ENCODE measurements at places on chromosomes 6 and 20.

DNA sequence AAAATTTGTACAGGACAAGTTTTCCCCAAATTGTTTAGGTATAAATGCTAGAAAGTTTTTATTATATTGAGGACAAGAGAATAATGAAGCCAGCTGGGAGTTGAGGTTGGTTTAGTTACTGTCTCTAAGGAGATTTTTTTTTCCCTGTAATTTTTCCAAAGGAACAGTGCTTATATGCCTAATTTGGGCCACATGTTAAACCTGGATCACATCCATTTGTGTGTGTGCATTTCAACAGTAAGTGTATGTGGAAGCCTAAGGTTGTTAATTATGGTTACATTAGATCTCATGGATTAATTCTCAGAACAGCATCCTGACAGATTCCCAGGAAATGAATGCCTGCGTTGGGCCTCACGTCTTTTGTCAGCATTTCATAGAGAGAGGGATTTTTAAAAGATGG is 4.5 kb downstream of the IGF2R start:
- no peak for DNase-seq

GRCh38 chr6:168037856-168038255 is 40.4 kb downstream of the KIF25 start:
- no peak for DNase-seq

DNA sequence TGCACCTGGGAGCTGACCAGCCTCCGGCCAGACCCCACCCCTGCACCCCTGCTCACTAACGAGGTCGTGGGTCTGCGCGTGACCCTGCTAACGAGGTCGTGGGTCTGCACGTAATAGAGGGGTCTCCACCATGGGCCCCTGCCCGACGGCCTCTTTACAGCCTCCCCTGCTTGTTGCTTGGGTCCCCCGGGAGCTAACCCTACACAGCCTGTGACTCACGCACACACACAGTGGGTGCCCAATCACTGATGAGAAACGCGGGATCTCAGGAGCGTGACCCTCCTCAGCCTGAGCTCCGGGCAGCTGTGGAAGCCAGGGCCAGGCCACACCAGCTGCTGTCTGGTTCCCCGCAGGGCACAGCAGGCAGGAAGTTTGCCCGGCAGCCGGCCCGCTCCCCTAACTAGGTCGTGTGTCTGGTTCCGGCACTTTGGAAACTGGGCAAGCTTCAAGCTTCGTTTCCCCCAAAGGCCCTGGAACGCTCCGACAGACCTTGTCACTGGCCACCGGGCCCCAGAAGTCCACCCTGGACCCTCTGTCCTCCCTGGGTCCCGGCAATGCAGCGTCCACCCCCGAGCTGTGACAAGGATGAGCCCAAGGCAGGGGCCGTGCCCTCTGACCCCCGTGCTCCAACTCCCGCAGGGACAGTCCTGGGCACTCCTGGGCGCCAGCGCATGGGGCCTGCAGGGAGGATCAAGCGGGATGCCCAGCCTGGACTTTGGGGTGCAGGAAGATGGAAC is 767 bp downstream of the PTK6 start:
- DNase-seq, result no peak

GRCh38 chr6:122727244-122727643 is 52.3 kb upstream of the FABP7 start:
- no peak for DNase-seq

GRCh38 chr6:87341158-87341557 is 3.5 kb upstream of the C6orf163 start:
- DNase-seq, result no peak

DNA sequence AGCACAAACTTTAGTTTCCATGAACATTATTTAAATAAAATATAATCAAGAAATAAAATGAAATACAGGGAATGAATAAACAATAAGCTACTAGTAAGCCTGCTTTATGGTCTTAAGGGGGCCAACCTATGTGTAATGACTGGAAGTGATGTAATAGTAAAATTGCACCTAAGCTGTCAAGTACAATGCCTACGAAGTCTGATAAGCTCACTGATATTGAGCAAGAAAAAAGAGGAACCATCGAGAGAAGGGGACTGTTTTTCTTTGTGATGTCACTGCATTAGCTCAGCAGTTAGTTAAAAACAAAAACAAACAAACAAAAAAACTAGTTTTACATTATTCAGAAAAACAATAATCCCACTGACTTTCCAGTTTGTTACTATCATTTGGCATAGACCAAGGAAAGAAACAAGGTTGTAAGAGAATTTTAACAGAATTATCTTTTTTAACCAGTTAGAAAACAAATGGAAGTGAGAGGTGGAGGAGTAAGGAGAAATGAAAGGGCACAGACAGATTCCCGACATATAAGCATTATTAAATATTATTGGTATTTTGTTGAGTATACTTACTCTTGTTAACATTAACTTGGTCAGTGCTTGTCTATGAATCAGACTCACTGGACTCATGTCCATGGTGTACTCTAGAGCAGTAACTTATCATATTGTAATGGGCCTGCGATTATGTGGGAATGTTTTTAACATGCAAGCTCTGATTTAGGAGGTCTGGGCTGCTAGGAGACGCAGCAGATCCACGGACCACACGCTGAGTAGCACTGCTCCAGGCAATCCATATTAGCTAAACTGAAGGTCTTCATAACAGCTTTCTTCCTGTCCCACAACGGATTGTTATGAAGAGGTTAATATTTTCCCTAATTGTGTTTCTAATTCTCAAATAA is 99.6 kb upstream of the HMGCLL1 start:
- DNase-seq, result no peak

DNA sequence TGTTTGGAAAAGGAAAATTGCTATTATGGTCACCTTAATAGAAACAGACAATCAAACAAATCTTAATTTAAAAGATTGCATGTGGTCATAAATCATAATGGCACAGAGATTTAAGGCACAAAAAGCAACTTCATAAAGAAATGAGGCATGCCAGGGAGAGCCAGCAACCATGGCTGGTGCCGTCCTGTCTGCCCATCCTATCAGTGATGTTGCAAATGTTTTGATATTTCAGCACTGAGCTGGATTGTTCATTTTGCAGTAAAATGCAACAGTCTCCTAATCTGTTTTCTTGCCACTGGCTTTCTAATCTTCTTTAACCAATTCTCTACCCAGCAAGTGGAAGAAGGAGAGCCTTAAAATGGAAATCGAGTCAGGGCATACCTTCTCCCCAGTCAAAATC is 249.8 kb downstream of the SAMD5 start:
- no peak for DNase-seq

- DNase-seq, result peak; percentile 89
These were observed 165.4 kb upstream of the CITED2 start for GRCh38 chr6:139539852-139540251.

DNA sequence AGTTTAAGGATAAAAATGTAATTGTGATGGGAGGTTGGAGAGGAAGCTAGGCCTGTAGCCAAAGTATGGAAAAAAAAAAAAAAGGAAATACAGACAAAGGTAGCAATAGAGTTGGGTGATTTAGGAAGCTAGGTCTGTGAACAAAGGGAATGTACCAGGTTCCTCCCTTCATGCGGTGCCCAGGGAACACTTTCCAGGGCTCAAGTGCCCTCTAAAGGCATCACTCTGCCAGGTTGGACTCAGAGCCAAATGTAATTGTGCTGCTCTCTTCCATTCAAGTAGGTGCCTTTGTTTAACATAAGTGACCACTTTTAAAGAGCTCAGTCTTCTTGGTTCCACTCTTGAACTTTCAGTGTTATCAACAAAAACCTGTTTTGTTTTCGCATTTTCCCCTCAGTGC is 159.7 kb upstream of the AHI1 start:
- DNase-seq, result no peak

DNA sequence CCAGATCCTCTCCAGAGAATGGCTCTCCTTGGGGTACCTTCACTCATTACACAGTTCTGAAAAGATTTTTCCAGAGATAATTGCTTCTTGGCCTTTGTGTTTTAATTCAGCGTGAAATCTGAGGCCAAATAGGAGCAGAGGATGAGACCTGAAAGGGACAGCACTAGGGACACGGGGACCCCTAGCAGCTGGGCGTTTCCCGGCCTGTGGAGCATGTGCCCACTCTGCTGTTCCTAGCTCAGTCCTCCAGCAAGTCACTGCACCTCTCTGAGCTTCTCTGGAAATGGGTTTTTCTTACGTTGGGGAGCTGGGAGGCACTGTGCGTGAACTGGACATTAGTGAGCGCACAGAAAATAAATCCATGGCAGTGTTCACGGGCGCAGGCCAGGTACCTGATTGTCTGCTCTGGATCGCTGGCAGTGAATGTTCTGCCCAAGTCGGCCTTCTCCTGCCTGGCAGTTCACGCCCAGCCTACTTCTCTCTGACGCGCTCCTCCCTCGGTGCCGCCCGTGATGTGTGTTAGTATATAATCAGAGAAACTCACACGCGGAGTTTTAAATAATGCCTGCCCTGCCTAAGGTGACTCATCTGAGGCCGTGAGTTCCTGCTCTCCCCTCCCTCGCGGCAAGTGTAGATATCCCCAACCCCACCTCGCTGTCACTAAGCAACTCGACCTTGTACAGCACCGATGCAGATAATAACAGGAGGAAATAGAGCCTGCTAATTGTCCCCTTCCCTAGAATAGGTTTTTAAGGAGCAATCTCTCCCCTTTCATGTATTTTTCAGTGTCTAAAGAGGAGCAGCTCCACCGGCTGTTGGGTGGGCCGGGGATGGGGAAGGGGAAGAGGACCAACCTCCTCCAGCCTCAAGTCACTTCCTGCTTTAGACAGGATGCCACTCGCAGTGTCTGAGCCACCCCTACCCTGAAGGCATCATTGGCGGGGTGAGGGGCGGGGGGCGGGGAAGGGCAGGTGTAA is 2.7 kb upstream of the TUBB2A start:
- DNase-seq, result peak; percentile 55

GRCh38 chr6:16336911-16337294 is 98.5 kb downstream of the GMPR start:
- no peak for DNase-seq

DNA sequence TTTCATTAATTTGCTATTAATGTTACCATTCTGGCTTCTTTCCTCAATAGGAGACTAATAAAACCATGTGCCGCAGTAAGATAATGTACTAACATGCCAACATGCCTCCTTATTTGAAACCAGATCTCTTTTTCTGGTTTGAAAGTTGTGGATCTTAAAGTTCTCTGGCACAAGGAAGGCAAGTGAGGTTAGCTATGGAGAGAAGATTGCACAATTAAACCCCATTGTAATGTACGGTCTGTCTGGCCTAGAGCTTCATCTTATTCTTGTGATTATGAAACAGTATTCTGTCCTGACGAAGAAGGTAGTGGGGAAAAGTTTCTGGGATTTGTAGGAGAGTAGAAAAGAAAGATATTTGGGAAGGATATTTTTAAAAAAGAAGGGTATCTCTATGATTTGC is 68.4 kb downstream of the EYA4 start:
- DNase-seq, result no peak

DNA sequence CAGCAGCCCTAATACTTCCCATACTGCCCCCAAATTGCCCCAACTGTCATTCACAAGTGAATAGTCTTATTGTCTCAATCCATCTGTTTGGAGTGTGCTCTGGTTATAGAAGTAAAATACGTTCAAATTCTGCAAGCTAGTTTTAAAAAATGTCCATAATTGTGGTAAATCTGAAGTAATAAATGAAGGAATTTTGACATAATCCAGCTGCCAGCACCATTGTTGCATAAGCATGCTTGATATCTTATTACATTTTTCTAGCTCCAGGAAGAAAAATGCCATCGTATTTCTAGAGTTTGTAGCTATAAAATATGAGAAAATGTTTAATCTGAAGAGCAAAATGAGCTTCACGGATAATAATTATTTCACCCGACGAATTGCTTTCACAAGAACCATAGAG is 664.7 kb downstream of the RFPL4B start:
- no peak for DNase-seq

GRCh38 chr20:13173201-13173600 is 47.9 kb upstream of the ISM1 start:
- DNase-seq, result no peak

GRCh38 chr6:1423578-1423977 is 34.2 kb downstream of the FOXF2 start:
- DNase-seq, result no peak

- no peak for DNase-seq
These were observed 181.1 kb downstream of the GRM1 start for GRCh38 chr6:146209942-146210341.

DNA sequence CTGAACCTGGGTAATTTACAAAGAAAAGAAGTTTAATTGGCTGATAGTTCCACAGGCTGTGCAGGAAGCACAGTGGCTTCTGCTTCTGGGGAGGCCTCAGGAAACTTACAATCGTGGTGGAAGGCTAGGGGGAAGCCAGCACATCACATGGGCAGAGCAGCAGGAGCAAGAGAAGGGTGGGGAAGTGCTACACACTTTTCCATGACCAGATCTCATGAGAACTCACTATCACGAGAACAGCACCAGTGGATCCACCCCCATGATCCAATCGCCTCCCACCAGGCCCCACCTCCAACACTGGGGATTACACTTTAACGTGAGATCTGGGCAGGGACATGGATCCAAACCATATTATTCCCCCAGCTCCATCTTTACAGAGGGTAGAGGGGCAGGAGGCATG is 166.4 kb downstream of the NFATC2 start:
- DNase-seq, result peak; percentile 33

GRCh38 chr6:4560221-4561077 is 215.8 kb upstream of the CDYL start:
- no peak for DNase-seq

DNA sequence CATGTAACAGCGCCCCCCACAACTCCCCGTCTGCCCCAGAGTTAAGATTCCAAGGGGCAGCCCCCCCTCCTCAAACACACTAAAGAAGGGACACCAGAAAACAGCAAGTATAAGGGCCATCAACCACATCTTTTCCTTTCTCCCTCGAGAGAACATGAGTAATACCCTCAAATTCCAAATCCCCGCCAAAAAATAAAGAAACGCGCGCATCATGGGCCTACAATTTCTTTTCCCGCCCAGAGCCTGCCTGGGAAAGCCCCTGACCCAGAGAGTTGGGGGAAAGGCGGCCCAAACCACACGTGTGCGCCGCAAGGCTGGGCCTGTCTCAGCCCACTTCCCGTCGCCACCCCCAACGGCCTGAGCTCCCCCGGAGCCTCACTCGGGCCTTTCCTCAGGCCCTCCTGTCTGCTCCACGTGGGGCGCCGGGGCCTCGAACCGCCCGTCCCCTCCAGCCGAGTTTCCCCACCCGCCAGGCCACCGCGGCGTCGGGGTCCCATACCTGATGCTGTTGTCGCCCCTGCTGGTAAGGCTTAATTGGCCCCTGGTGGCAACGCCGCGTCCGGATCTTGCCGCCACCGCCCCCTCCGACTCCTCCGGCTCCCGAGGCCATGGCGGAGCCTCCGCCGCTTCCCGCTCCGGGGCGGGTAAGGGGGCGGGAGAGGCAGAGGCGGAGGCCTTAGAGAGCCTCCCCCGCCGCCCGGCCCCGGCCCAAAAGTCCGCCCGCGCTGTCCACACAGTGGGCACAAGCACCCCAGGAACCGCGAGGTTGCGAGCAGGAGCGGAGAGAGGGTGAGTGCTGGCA is 746 bp downstream of the NUP153 start:
- peak; percentile 41 for DNase-seq
